ENCODE measurements at places on chromosomes 7 and 10.

GRCh38 chr7:43637114-43637806 lies 54.4 kb downstream of the STK17A start:
- no peak for DNase-seq

DNA sequence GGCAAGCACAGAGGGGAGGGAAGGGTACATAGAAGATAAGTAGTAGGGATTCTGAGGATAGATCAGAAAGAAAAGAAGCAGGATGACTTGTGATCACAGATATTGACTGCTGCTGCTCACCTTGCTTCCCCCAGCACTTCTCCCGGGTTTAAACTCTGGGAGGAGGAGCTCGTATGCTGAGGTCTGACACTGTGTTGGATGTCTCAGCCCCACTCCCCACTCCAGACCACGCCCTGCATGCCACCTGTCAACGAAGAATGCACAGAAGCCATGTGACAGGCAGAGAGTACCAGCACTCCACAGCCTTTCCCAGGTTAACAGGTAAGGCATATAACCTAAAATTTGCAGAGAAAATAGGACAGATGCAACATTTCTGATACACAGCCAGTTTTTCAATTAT lies 388.9 kb downstream of the TNS3 start:
- no peak for DNase-seq

- DNase-seq: no peak
Observed at GRCh38 chr10:94293354-94293753, 69.4 kb downstream of the NOC3L start.

- DNase-seq: no peak
Observed at GRCh38 chr7:47581804-47582763, at the start of gene TNS3. TNS3 (minus strand) TSS chr7:47582111; CDS start chr7:47439636, 142,475 bp downstream.

DNA sequence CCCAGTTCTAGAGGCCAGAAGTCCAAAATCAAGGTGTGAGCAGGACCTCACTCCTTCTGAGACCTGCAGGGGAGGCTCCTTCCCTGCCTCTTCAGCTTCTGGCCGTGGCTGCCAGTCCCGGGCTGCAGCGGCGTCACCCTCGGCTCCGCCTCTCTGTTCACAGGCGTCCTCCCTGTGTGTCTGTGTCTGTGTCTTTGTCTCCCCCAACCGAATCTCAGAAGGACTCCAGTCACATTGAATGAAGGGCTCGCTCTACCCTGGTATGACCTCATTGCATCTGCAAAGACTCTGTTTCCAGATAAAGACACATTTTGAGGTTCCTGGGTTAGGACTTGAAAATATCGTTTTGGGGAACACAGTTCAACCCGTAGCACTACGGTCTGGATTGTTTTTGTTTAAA lies 33.1 kb upstream of the GALNT11 start:
- DNase-seq: no peak

GRCh38 chr7:68422281-68422680 lies 1176.0 kb upstream of the AUTS2 start:
- DNase-seq: no peak

- DNase-seq: no peak
Observed at GRCh38 chr7:137266764-137267163, 76.8 kb downstream of the PTN start.

- DNase-seq: no peak
Observed at GRCh38 chr10:80472234-80473095, 18.4 kb downstream of the TSPAN14 start.

- no peak for DNase-seq
Observed at GRCh38 chr10:108523016-108523800, 1358.7 kb upstream of the SORCS1 start.

- DNase-seq: no peak
Observed at GRCh38 chr10:110916554-110917346, 2.2 kb downstream of the BBIP1 start.

GRCh38 chr10:110040767-110041478 lies 33.1 kb downstream of the ADD3 start:
- no peak for DNase-seq

DNA sequence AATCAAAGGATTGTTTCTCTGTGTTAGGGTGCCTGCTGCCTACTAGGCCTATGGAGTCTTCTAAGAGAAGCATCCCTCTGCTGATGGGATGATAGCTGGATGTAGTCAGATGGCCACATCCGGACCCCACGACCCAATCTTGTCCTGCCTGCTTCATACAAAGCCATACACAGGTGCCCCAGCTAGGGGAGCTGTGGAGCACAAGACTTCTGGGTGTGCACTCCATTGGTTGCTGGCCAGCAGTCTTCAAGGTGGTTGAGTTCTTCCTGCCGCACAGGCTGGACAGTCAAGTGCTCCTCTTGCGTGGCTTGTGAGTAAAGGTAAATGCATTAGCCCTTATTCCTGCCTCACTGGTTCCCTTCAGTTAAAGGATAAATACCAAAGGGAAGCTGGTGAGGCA lies 120.2 kb downstream of the TEX36 start:
- DNase-seq: no peak

DNA sequence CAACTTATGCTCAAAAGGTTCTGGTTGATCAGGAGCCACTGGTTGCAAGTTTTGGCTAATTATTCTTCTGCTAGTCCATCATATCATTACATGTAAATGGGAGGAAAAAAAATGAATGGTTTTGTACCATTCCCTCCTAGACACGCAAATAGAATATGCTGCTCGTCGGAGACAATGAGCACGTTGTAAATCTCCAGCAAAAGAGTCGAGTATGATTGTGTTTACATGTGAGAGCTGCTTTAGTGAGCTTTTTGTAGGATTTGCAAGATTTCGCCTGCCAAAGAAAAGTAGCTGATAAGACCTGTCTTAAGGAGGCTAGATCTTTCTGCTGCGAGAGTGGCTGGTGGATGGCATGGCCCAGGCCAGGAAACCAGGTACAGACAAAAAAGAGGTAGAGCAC lies 109.0 kb downstream of the ZMYND11 start:
- DNase-seq: no peak

GRCh38 chr10:63373176-63373575 lies 92.6 kb downstream of the JMJD1C start:
- no peak for DNase-seq

- no peak for DNase-seq
Observed at GRCh38 chr7:51635775-51636174, 319.2 kb upstream of the COBL start.

DNA sequence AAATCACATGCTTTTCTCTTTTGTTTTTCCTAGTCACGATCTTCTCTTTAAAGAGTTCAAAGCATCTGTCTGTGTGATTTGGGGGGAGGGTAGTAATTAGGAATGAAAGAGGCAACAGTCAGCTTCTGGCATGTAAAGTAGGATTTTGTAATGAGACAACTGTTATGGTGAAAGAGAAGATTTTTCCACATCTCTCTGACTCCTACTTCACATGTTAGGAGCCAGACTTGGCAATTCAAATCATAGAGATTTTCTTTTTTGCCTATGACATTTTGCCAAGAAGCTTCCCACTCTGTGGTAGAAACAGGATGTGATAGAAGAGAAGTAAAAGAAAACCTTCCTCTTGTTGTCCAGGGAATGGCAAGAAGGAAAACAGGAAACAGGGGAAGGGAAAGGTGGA lies 38.3 kb upstream of the KLHL7 start:
- DNase-seq: no peak

Measured in activated CD4-positive, CD25-positive, alpha-beta regulatory T cell (primary cell).